ENCODE measurements at places on chromosomes 2 and 18.

- no peak for DNase-seq
Observed at GRCh38 chr2:173940208-173941020, 24.8 kb downstream of the SP3 start.

GRCh38 chr2:73050121-73050545, 21.4 kb downstream of the SFXN5 start:
- no peak for DNase-seq

GRCh38 chr2:239791526-239792404, 233.4 kb downstream of the NDUFA10 start:
- DNase-seq, result no peak

- DNase-seq, result no peak
Observed at GRCh38 chr18:48946329-48946835, 4.4 kb downstream of the SMAD7 start.

GRCh38 chr18:3217948-3218647, 1.7 kb downstream of the MYOM1 start:
- DNase-seq, result no peak

DNA sequence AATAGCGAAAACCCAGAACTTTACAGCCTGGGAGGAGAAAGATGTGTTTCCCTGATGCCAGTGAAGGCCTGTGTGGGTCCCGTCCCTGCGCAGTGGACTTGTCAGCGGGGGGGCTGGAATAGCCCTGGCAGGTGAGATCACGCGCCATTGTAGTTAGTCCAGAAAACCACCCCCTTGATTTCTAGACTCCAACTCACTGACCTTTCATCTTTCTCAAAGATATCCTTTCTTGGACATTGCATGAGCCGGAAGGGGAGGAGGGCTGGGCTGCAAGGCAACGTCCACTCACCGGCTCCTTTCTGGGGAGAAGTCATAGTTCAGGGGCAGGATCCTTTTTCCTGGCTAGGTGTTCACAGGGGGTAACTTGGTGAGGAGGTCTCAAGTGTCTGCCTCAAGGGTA, 22.3 kb upstream of the ASAP2 start:
- no peak for DNase-seq

DNA sequence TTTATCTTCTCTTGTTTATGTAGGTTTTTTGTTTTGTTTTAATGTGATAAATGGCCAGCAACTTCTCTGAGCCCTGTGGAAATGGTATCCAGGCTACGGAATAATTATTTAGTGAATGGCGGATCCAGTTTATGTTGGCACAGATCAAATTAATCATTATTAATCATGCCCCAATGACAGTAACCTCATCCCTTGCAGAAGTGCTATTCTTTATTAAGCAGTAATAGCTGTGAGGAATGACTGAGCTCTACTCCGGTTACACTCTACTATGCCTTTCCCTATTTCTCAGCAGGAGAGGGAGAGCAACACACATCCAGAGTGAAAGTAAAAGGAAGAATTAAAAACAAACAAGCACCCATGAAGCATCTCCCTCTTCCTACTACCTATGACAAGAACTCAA, 84.8 kb downstream of the SETBP1 start:
- no peak for DNase-seq

DNA sequence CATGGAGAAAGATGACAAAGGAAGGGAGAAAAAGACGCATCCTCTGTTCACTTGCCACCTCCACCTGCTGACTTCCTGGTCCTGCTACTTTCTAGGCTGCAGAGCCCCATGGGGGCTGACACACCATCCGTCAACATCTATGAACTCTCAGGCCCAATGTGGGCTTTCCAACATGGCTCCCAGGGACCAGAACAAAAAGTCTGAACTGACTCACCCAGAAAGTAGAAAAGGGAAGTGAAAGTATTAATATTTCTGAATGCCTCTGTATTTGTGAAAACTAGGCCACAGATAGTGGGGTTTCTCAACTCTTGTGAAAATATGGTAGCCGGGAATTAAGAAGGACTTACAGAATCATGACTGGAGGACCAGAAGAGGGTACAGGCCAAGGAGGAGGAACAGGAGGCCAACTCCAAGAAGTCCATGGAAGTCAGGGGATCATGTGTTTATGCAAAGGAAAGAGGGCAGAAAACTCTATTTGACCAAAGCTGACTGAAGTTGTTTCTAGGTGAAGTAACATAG, 123.1 kb upstream of the CAB39 start:
- DNase-seq, result peak; percentile 38

DNA sequence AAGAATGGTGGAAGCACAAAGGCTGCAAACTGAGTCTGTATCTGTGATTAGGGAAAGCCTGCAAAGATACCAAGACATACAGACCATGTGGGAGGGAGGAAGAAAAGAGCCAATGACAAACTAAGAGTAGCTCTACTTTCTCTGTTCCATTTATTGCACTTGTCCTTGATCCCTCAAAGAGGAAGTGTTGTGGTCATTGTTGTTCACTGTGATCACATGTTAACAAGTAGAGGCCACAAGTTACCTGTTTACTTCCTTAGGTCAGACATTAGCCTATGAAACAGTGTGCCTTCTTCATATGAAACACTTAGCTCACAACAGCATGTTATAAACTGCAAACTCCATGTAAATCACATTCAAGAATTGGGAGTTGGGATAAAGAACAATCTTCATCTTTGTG, 32.6 kb downstream of the MAP2 start:
- no peak for DNase-seq

DNA sequence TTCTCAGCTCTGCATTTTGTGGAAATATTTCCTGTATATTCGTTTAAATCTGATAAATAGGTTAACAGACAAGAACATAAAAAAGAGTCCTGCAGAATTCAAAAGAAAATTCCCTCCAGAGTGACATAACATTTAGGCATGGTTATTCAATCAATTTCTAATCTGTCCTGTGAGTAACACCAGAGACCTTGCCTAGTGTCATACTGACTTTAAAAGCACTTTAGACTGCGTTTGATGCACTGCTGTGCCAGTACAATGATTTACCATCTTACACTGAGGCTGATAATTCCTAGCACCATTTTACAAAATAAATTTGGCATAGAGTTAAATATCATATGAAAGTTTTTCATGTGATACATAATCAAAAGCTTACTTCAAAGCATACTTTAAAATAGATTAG, 35.5 kb upstream of the CALCRL start:
- DNase-seq, result no peak

DNA sequence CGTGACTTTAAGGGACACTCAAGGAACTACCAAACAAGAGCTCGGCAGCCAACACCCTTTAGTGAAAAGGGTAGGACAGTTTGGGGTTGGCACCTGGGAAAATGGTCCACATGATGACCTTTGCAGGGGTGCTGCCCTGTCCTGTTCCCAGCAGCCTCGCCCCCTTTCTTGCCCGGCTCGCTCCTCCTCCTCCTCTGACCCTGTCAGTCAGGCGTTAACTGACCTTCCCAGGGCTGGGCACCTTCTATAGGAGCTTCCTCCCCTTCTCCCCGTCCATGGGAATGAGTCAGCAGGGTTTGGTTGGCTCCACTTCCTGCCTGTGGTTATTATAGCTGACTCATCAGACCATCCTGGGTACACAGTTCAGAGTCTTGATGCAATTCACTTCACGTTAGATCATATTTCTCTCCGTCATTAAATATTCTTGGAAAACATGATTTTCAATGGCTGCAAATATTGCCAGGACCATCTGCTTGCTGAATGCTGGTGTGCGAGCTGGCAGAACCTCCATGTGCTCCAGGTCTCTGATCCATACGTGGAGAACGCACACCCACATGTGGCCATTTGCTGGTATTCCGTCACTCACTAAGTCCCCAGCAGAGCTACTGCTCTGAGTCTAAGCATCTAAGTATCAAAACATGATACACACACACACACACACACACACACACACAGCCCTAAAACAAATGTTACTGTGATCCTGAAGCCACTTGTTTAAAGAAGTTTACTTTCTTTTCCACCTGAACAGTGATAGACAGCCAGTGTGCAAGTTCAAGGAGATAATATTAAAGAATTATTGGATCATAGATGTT, 185.0 kb downstream of the ANAPC1 start:
- DNase-seq, result peak; percentile 62

DNA sequence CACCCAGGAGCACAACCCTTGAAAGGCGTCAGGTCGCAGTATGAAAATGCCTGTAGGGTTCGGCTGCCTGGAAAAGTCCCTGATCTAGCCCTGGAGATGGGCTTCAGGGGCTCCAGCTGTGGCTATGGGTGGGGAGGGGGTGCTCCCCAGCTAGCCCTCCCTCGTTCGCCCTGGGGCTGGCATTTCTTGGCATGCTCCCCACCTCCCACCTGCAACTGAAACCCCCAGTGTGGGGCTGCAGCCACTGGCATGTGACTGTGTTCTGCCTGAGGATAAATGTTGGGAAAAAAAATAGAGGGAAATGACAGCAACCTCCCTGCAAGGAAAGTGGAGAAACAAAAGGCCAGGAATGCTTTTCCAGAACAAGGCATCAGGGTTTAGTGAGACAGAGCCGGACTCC, 109.2 kb downstream of the COPS8 start:
- DNase-seq, result no peak

- DNase-seq, result no peak
Observed at GRCh38 chr2:169012812-169013627, 18.1 kb downstream of the ABCB11 start.

DNA sequence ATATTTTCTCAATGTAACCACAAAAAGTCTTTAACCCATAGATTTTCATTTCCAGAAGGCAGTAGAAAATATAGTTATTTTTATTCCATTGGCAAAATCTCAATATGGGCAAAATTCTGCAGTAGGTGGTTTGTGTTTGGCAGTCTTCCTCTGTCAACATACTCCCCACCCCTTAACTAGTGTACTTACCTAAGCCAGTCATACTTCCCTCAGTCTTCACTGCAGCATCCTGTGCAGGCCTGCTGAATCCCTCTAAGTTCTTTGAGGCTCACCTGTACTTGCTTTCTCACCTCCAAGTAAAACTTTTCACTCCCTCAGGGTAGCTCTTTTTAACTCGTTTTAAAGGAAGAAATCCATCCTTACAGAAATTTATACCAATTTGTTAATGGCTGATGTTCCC, 6.8 kb downstream of the CARF start:
- DNase-seq, result no peak

DNA sequence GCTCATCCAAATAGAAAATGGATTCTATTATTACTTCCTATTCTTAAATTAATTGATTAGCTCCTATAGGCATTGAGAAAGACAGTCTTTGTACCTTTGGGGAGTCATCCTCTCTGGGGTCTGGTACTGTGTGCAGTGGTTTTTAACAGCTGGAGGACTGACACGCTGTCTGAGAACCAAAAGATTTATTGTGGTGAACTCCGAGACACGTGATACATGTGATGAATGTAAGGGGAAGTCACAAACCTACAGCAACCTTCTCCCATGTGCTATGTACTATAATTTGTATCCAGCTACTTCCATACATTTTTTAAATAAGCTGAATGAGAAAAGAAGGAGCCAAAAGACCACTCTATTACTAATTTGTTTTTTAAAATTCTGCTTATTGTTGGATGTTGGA, 133.7 kb downstream of the GALNT3 start:
- DNase-seq, result no peak

GRCh38 chr2:199366406-199366805, 91.3 kb downstream of the SATB2 start:
- DNase-seq, result no peak

DNA sequence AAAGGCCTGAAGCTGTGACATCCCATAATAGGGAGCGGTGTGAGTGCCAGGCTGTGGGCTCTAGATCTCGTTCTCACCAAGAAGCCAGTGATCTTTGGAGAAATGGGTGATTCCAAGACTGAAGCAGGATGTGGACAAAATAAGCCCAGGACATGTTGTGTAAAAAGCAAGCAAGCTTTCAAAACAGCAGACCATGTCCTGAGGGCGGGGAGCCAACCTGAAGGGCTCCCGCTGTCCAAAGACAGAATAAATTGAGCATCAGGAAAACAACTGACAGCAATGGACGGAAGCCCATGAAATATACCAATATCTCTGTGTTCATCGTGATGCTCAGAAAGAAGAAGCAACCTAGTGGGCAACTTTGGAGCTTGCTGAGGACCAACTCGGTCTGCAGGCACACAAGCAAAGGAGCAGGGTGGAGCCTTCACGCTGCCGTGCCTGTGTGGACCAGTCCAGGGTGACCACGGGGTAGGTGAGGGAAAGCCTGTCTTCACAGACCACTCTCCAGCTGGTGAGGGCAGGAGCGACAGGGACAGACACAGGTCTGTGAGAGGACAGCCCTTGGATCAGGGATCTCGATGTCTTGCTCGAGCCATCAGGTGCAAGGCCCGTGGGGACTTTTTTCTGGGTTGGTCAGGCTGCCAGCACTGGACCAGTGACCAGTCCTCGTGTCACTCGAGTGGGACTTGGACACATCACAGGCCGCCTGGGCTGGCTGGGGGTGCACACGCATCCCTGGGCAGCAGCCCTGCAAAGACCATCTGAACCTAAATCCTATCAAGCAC, 21.5 kb downstream of the MTERF4 start:
- DNase-seq, result no peak

GRCh38 chr18:47341678-47342077, 90.2 kb upstream of the SKOR2 start:
- DNase-seq, result no peak

DNA sequence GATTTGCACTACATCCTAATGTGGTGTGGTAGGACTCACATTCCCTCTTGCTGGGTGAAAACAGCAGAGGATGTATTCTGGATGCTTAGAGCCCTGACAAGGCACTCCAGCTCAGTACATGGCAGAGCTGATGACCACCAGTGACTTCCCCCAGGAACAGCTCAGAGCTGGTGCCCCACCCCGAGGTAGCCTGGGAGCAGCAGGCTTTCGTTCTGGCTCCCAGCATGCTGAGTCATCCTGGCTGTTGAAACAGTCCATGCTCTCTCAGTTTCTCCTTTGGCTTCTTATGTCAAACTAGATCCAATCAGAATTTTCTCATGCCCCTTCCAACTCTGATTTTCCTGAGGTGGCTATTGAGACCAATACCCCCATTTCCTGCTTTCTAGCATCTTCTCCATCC, 438.2 kb downstream of the NBAS start:
- DNase-seq, result no peak

DNA sequence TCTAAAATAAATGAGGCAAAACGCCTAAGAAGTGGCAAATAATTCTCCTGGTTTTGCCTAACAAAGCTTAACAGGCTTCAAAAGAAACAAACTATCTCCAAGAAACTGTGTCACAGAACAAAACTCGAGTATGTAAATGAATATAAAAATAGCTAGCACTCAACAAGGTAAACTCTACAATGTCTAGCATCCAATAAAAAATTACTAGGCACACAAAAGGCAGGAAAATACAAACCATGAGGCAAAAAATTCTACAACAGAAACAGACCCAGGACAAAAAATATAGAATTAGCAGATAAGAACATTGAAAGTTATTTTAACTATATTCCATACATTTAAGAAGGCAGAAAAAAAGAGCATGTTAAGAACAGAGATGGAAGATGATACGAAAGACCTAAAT, 16.8 kb downstream of the PPP4R1 start:
- DNase-seq, result no peak

DNA sequence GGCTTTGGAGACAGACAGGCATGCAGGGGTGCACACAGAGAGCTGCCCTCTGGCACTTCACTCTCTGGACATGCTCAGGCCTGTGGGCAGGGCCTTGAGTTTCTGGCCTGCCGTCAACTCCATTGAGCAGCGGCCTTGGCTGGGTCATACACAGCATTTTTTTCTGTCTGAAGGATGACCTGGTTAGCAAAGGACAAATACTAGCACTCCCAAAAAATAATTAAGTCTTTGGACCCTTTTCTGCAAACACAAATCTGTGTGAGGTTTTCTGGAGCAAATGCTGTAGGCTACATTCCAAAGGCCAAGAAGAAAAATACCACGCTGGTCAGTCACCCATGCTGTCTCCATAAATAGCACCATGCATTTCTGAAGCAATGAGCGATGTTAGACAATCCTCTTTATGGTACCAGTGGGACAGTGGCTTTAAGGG, 124.7 kb upstream of the CTAGE1 start:
- no peak for DNase-seq

- no peak for DNase-seq
Observed at GRCh38 chr2:65501074-65501473, 68.7 kb upstream of the SPRED2 start.
